ENCODE measurements at places on chromosomes 13 and 19.
A peak's percentile ranks its signal among the peaks of the same experiment; 100 is the strongest.

DNA sequence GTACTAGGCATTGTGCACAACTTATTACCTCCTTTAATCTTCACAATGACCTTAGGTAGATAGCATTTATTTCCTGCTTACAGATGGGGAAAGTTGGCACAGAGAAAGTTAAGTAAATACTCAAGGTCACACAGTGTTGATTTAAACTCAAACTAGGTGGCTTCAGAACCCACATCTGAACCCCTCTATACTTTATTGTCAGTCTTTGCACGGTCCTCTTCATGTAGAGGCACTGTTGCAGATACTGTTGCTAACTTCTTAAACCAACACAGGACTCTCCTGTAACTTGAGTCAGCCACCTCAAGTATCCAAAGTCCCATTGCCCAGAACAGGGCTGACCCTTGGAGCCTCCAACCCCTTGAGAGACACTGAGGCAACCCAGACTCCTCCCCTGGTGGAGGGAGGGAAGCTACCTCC is 48.8 kb downstream of the FRY start:
- no peak for DNase-seq

GRCh38 chr19:31444931-31445330 is 95.7 kb upstream of the TSHZ3 start:
- no peak for DNase-seq

DNA sequence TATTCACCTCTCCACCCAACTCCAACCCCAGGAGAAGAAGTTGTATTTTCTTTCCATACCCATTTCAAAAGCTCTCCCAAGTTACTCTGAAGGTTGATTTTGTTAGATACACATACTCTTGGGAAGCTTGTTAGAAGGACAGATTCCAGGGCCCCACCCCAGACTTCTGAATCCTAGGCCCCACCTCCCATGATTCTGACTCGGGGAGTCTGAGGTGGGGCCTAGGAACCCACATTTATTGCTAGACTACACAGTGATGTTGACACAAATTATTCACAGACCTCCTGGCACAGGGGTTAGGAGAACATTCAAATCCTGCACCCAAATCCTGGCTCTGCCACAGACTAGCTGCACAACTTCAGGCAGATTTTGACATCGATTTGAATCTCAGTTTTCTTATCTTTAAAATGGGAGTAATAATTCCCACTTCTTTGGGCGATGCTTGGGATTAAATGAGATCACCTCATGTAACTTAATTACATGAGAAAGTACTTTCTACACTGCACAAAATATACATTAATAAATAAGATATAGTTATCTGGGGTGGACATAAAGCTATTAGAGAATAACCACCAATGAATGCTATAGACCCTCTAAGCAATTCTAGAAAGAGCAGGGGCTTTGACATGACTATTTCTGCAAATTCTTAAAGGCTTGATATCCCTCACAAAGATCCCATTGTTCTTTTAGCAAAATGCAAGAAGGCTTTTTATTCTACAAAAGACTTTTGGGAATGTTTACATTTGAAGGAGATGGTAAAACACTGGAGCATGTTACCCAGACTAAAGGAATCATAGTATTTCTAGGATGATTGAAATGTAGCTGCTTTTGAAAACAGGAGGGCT is 18.0 kb downstream of the MBNL2 start:
- DNase-seq = no peak

DNA sequence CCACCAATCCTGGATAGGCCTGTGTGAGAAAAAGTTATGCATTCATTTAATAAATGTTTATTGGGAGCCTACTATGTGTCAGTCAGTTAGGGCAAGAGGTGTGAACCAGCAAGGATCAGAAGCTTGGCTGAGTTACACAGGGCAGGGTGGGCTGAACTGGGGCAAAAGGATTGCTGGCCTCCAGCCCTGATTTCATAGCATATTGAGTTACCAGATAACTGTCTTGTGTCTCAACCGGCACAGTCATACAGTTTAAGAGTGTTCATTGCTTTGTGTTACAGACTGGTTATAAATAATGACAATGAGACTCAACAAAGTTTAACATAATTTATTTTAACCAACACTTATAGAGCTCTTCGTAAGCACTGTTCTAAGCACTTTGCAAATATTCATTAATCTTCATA is 253.8 kb downstream of the DLEU7 start:
- DNase-seq = no peak

GRCh38 chr13:25905611-25906010 is 146.2 kb downstream of the SHISA2 start:
- DNase-seq = no peak

- DNase-seq = no peak
Observed at GRCh38 chr19:50550594-50550966, 17.7 kb downstream of the LRRC4B start.

- DNase-seq = no peak
Observed at GRCh38 chr13:112991609-112992008, 22.6 kb downstream of the MCF2L start.

DNA sequence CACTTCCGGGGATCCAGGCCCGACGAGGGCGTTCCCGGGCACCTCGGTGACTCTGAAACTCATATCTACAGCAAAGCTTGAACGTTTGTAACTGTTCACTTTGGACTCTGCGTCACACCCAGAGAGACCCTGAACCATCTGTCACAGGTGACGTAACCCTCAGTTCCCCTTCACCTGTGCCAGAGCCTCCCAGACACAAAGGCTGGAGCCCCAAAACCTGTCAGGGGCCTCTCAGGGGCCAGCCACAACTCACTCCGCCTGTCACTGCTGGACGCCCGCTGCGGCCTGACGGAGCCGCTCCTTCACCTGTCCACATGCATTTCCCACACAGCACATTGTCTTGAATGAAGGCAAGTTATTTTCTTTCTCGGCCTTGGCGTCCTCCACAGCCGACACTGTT is 8.0 kb downstream of the RASA3 start:
- DNase-seq = no peak

- DNase-seq = peak; percentile 86
Observed at GRCh38 chr19:13689085-13689484, 75.2 kb upstream of the MRI1 start.

DNA sequence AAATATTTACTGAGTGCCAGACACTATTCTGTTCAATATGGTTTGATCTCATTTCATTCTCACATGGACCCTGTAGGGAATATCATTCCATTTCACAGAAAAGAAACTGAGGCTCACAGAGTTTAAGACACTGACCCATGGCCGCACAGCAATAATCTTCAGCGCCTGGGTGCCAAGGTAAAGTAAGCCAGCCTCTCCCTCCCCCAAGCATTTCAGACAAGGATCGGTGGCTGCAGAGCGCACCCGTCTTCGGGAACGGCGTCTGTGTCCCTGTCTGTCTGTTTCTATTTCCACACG is 4.3 kb upstream of the PDE4A start:
- no peak for DNase-seq

DNA sequence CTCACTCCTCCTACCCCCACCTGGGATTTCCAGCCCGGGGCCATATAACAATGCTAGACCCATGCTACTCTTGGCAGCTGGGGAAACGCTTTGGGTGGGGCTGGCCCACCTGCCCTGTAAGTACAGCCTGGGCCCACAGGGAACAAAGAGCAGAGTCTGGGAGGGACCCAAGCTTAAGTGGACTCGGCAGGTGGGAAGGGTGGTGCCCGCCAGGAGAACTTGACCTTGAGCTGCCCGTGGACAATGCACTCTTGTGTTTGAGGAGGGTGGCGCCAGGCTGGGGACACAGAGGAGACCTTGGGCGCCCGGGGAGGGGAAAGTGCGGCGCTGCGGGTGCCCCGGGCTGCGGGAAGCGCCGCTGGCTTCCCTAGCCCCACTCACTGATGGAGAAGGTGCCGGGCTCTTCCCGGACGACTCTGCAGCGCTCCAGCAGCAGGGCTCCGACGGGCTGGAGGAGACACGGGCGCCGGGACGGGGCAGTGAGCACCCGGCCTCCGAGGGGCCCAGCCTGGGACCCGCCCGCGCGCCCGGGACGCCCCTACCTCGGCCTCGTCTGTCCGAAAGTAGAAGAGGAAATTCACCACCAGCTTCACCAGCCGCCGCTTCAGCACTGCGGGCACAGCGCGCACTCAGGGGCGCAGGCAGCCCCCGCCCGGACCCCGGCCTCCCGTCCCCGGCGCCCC is 607 bp downstream of the PLEKHJ1 start:
- peak; percentile 47 for DNase-seq

- DNase-seq = peak; percentile 24
Observed at GRCh38 chr13:35573639-35574038, 97.2 kb upstream of the MAB21L1 start.

DNA sequence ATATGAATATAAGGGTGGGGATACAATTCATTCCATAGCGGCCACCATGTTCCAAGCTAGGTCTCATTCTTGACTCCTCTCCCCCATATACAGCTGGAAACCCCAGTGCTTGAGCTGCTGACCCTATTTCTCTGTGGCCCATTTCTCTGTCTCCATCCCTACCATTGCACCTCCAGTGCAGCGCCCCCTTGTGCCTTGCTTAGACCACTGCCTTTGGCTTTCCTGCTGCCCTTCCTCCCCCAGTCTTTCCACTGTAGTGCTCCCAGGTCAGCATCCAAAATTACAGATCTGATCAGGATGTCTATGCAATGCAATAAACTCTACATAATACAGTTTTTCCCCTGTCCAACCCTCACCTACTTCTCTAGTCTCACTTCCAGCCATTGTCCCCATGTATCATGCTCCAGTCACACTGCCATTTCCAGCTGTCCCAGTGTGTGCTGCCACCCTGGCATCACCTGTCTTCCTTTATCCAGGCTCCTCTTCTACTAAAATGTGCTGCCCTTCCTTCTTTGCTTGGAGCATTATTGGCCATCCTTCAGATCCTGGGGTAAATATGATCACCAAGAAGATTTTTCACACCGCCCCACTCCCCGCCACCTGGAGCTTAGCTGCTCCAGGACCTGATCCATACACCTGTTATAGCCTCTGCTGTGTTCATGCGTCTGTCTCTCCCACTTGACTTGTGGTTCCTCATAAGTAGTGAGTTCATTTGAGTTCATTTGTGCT is 199.4 kb upstream of the IPO5 start:
- peak; percentile 74 for DNase-seq

DNA sequence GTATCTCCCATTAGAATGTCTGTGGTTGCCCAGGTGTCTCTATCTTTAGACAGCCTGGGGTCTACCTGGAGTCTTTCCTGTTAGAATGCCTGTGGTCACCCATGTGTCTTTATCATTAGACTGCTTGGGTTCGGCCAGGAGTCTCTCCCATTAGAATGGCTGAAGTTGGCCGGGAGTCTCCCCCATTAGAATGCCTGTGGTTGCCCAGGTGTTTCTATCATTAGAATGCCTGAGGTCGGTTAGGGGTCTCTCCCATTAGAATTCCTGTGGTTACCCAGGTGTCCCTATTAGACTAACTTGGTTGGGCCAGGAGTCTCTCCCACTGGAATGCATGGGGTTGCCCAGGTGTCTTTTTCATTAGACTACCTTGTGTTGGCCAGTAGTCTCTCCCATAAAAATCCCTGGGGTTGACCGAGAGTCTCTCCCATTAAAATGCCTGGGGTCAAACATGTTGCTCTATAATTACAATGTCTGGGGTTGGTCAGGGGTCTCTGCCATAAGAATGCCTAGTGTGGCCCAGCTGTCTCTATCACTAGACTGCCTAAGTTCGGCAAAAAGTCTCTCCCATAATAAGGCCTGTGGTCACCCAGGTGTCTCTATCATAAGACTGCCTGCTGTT is 1448.7 kb downstream of the UQCRFS1 start:
- no peak for DNase-seq

- no peak for DNase-seq
Observed at GRCh38 chr13:81319351-81319750, 978.4 kb upstream of the SPRY2 start.

- peak; percentile 11 for DNase-seq
Observed at GRCh38 chr13:109816808-109817203, 30.4 kb upstream of the IRS2 start.

GRCh38 chr19:55633861-55634260 is 6.9 kb upstream of the ZNF580 start:
- no peak for DNase-seq

DNA sequence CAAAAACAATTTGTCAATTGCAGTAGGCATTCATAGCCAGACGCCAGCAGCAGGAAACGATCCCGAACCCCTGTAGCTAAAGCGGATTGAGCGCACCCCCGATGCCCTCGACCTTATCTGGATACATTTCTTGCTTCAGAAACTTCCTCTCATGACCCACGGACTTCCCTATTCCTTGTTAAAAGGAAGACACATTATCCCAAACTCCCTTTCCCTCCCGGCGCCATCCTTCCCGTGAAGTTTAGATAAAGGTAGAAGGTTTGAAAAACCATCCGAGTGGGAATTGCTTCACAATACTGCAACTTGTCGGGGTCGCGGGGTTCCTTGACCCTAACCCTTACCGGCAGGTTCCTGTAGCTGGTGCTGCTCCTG is 977 bp downstream of the PCDH20 start:
- peak; percentile 43 for DNase-seq

GRCh38 chr13:33125821-33126570 is 109.8 kb downstream of the KL start:
- DNase-seq = peak; percentile 15

DNA sequence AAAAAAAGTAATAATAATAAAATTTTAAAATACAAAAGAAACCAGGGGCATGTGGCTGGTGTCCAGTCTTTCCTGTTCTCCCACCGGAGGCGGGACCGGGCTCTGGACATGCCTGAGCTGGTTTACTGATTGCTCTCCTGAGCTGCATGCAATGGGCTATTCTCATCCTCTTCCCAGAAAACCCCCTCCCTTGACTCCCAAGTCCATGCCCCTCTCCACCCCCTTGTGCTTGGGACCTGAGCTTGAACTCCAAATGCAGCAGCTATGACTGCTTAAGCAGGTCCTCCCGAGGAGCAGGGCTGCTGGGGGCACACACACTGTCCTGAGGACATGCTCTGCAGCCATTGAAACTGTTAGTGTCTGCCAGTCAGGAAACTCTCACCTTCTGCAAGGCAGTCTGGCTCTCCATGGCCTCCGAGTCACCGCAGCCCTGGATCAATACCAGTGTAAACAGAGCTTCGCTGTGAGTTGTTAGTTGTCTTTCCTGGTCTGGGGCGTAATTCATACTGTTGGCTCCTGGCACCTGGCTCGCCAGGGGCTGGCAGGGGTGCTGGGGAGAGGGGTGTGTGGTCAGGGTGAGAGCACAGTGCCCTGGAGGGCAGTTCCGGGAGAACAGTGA is 41.6 kb upstream of the CHST8 start:
- no peak for DNase-seq

GRCh38 chr19:41564515-41565378 is 11.2 kb upstream of the CEACAM21 start:
- peak; percentile 69 for DNase-seq

- no peak for DNase-seq
Observed at GRCh38 chr13:51806566-51806965, 2.6 kb upstream of the DHRS12 start.

GRCh38 chr19:8682472-8682871 is 16.1 kb downstream of the ACTL9 start:
- no peak for DNase-seq

DNA sequence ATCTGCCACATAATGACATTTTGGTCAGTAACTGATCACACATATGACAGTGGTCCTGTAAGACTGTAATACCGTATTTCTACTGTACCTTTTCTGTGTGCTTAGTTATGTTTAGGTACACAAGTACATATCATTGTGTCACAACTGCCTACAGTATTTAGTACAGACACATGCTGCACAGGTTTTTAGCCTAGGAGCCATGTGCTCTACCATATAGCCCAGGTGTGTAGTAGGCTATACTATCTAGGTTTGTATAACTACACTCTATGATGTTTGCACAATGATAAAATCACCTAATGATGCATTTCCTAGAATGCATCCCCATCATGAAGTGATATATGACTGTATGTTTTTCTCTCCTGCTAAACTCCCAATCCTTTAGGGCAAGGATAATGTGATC is 61.2 kb upstream of the MIR17HG start:
- DNase-seq = no peak

- DNase-seq = no peak
Observed at GRCh38 chr13:44679597-44679996, 103.5 kb upstream of the TSC22D1 start.
